NCI-H1048 (cell line): ENCODE measurements at places on chromosomes 16 and 17.
A peak's percentile ranks its signal among the peaks of the same experiment; 100 is the strongest.

DNA sequence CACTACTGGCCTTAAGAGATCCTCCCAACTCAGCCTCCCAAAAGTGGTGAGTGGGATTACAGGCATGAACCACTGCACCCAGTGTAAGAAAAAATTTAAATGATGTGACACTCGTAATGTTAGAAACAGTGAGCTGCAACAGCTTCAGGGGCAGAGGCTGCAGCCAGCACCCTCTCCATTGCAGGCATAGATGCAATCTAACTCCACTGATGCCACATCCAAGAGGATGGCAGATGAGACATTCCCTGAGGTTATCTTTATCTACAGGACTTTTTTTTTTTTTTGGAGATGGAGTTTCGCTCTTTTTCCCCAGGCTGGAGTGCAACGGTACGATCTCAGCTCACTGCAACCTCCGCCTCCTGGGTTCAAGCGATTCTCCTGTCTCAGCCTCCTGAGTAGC, 19.9 kb downstream of the ZCCHC14 start:
- DNase-seq: no peak

GRCh38 chr17:81573794-81574642, 21.9 kb upstream of the FAAP100 start:
- no peak for DNase-seq

GRCh38 chr17:45267436-45268055, 5.7 kb upstream of the SPATA32 start:
- DNase-seq: no peak

- DNase-seq: no peak
Measured at GRCh38 chr17:81616877-81617276, 20.0 kb downstream of the NPLOC4 start.

DNA sequence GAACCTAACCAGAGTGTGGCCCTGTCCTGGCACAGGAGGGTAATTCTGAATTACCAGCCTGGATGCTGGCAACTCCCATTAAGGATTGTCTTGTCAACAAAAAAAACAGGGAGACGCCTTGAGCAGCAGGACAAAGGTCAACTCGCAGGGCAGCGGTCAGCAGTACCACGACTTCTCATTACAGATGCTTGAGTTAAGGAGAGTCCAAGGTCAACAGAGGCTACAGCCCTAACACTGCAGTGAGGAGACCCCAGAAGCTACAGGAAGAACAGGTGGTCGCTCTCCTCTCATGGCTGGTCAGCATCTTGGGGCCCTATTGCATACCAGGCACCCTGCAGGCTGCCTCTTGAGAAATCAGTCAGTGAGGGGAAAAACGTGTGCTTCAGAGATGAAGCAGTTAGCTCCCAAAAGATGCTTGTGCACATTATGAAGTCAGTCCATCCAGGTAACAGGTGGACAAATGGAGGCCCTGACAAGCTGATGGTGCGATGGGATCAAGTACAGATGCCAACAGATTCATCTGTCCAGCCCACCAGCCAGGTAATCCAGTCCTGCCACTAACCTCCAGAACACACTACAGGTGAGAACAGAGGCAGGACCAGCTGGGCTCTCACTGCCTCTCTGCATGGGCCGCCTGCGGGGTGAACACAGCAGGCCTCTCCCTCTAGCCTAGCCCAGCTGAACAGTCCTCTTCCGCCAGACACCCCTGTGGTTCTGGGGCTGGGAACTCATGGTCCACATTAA, 4.2 kb downstream of the CSNK1D start:
- no peak for DNase-seq

DNA sequence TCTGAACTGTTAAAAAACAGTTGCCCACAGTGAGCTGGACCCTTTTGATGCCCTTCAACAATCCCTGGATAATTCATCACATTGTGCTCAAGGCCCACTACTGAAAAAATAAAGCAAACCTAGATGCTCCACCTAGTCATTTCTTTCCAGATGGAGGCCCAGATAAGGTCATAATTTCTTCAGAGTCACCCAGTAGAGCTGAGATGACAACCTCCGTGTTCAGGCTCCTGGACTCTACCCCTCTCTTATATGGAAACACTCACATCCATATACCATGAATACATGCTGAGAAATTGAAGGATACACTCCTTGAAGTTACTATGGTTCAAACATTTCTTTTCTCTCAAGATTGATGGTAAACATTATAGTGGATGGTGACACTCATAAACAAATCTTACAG, 2.7 kb upstream of the ABCA3 start:
- DNase-seq: no peak

- no peak for DNase-seq
Measured at GRCh38 chr16:57533431-57534336, 2.7 kb downstream of the CCDC102A start.

- DNase-seq: no peak
Measured at GRCh38 chr17:40079545-40079944, 16.8 kb downstream of the THRA start.

GRCh38 chr16:48201515-48202201, 42.4 kb upstream of the LONP2 start:
- DNase-seq: no peak

DNA sequence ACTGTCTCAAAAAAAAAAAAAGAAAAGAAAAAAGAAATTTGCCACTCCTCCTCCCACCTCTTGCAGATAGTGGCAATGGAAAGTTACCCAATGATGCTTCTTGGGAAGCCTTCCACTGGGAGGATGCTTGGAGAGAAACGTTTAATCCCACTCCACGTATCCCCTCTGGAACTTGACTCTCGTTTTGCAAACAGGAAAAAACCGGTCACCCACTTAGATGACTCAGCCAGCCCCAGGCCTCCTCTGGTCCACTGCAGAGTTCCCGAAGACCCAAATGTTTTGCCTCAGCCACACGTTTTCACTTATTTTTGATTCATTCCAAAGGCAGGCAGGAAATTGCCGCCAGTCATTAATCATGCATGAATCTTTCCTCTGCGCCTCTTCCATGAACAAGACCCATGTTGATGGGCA, 9.3 kb upstream of the TNFRSF17 start:
- no peak for DNase-seq

- DNase-seq: no peak
Measured at GRCh38 chr16:81450783-81451491, 6.3 kb downstream of the CMIP start.

DNA sequence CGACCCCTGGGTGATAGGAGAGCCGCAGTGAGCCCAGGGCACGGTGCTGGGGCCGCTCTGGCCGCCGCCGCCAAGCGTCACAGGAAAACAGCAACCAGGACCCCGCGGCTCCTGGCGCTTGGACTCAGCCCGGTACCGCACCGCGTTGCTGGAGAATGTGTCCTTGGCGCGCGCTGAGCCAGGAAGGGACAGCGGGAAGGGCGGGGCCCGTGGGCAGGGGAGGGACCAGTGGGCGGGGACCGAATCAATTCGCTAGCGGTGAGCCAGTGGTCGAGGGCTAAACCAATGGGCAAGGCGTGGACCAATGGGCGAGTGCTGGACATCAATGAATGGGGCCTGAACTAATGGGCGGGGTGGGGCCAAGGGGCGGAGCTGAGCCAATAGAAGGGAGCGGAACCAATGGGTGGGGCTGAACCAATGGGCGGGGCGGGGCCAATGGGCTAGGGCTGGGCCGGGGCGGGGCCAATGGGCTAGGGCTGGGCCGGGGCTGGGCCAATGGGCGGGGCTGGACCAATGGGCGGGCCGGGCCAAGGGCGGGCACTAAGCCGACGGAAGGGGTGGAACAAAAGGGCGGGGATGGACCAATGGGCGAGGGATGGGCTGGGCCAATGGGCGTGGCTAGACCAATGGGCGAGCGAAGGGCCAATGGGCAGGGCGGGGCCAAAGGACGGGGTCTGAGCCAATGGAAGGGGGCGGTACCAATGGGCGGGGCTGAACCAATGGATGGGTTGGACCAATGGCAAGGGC, 6.3 kb upstream of the FLYWCH1 start:
- DNase-seq: peak; percentile 85

- no peak for DNase-seq
Measured at GRCh38 chr17:72134608-72135394, 14.0 kb downstream of the SOX9 start.

GRCh38 chr16:48605518-48606110, 4.4 kb downstream of the N4BP1 start:
- DNase-seq: no peak

- no peak for DNase-seq
Measured at GRCh38 chr17:80152081-80152702, 5.3 kb upstream of the EIF4A3 start.

- DNase-seq: no peak
Measured at GRCh38 chr16:51869176-51869575, 677.8 kb downstream of the TOX3 start.

DNA sequence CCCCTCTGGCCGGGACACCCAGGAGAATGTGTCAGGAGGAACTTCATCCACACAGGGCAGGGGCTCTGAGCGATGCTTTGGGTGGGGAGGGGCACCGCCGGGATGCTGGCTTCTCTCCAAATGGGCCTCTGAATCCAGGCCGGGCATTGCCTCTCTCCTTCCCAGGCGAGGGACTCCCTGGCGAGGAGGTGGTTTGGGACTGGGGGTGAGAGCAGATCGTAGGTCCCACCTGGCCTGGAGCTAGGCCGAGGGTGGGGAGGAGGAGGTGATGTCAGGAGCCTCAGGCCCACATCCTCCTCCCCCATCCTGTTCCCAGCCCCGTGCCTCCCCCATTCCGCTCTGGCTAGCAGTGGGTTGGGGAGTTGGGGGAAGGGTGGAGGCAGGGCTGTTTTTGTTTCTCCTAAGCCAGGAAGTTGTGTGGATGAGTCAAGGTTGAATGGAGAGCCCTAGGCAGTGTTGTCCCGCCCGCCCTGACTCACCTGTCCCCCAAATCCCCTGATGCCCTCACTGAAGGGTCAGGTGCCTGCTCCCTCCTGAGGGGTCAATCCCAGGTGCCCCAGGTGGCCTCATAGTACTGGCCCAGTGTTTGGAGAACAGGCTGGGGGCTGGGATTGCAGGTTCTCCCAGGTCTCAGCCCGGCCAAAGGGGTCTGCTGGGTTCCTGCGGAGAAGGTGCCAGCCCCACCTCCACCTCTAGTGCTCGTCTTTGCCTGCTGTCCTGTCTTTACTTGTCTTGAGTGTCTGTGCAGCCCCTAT, 2.8 kb downstream of the GRB7 start:
- DNase-seq: no peak

GRCh38 chr16:65284626-65285025, 162.8 kb upstream of the CDH11 start:
- no peak for DNase-seq

DNA sequence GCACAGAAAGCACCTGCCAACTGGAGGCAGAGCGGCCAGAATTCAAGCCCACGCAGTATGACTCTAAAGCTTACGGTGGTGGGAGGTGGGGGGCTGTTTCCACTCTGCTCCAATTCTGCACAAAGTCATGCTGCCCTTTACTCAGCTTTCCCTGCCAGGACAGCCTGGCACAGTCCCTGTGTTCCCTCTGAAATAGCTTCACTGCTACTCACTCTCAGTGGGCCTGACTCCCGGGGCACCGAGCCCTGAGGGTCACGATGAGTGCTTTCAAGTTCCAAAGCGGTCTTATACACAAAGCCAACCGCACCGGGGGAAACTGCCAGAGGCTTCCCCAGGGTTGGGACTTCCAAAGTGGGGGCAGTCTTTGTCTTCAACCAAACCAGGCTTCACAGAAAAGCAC, 306.1 kb upstream of the XYLT1 start:
- no peak for DNase-seq

GRCh38 chr17:36743130-36743529, 141.7 kb downstream of the MRM1 start:
- no peak for DNase-seq

DNA sequence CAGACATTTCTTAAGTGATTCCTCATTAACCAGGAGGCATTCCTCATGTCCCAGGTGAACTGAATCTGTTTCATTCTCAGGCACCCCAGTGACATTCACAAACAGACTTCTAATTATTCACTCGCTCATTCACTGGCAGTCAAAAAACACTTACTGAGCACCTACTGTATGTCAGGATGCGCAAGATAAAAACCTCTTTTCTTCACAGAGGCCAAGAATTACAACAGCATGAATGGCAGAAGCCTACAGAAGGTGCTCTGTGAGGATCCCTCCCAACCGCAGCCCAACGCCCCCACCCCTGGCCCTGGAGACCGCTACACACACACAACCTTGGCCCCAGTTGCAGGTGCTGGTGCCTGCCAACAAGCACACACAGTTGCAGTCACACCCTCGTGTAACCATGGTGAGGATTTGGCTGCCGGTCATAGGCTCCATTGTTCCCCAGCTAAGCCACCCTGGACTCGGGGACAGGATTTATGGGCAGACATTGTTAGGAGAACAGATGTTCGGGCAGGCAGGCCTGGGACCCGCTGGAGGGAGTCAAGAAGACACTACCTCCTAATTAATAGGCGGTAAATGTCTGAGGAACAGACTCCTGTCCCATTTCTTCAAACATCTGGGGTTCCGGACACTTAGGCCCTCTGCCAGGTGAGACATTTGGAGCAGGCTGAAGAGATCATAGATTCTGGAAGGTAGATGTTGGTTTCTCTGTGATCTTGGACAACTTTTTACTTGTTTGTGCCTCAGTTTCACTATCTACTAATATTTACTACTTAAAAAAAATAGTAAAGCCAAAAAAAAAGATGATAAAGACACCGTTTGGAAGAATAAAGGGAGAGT, 43.2 kb downstream of the CUEDC1 start:
- peak; percentile 64 for DNase-seq

GRCh38 chr16:964356-965035, 6.3 kb downstream of the LMF1 start:
- no peak for DNase-seq
